ENCODE measurements at places on chromosomes 13 and 19. TPM values are rescaled to one million over a fixed set of nuclear protein-coding genes. Genes with fewer than 3 reads are reported as not detected.

The KMT5C gene
- 6.8 TPM for total RNA-seq

The LINGO3 gene
- total RNA-seq = not detected

The FBXO17 gene
- 28.4 TPM for total RNA-seq

The OR7D2 gene
- not detected for total RNA-seq

The ZNF665 gene
- 2.5 TPM for total RNA-seq

The ABHD13 gene
- 8.5 TPM for total RNA-seq

The N4BP2L1 gene
- 10.1 TPM for total RNA-seq

The ZNF560 gene
- total RNA-seq = 0.16 TPM

The GGN gene
- 1.0 TPM for total RNA-seq

The AKT2 gene
- total RNA-seq = 189 TPM

The IGFL2 gene
- not detected for total RNA-seq

The TNFSF13B gene
- 7.0 TPM for total RNA-seq

The CCNA1 gene
- 0.71 TPM for total RNA-seq

The AMER2 gene
- total RNA-seq = 0.03 TPM

The KRTDAP gene
- total RNA-seq = not detected

The ATP8A2 gene
- total RNA-seq = 0.10 TPM

The MAST1 gene
- total RNA-seq = 0.90 TPM

The CDC42EP5 gene
- total RNA-seq = 38.1 TPM

The HIPK4 gene
- 0.29 TPM for total RNA-seq

The ZNF93 gene
- 3.8 TPM for total RNA-seq

The CGB5 gene
- not detected for total RNA-seq

The SIAH3 gene
- total RNA-seq = not detected

The MISP3 gene
- 1.7 TPM for total RNA-seq

The TMEM221 gene
- total RNA-seq = not detected

The JSRP1 gene
- total RNA-seq = not detected

The ALG5 gene
- total RNA-seq = 44.0 TPM

The PRRG2 gene
- total RNA-seq = 1.1 TPM

The C19orf81 gene
- not detected for total RNA-seq

The CPB2 gene
- total RNA-seq = not detected

The GPR4 gene
- total RNA-seq = 32.7 TPM

The LILRB5 gene
- 69.4 TPM for total RNA-seq

The ZIK1 gene
- 2.4 TPM for total RNA-seq

The ZNF506 gene
- 16.4 TPM for total RNA-seq

The RAX2 gene
- total RNA-seq = not detected

The CBY2 gene
- total RNA-seq = not detected

The FBXO27 gene
- 21.7 TPM for total RNA-seq

The ZNF181 gene
- 6.3 TPM for total RNA-seq

The CACNG6 gene
- not detected for total RNA-seq

The ZNF799 gene
- total RNA-seq = 3.3 TPM

The MAP4K1 gene
- total RNA-seq = 3.9 TPM

The CADM4 gene
- 1.4 TPM for total RNA-seq

The ZNF112 gene
- 2.5 TPM for total RNA-seq

The SHISA2 gene
- 1.1 TPM for total RNA-seq

The URAD gene
- total RNA-seq = 1.7 TPM

The ZNF555 gene
- 4.1 TPM for total RNA-seq

The LILRA1 gene
- total RNA-seq = 3.7 TPM

The SYDE1 gene
- total RNA-seq = 38.6 TPM

All from mesenteric fat pad (tissue), 1 donor.